ENCODE measurements at places on chromosomes 4 and X.

GRCh38 chrX:31260351-31260750 lies 188.5 kb upstream of the FTHL17 start:
- no peak for DNase-seq

DNA sequence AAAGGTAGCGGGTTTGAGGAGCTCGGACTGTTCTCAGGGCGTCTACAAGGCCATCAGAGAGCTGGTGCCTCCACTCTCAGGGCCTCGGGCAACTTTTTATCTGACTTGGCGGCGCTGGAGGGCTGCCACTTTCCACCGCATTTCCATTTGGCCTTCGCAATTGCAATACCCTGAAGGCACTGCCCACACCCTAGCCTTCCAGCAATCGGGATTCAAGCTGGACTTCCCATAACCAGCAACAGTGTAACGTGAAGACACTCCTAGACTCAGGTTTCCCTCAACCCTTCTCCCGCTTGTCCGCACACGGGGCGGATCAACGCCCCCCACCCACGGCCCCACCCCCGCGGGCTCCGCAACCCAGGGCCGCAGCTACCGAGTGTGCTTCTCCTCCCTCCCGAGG lies 50.2 kb upstream of the BCOR start:
- no peak for DNase-seq

GRCh38 chr4:23861897-23862296 lies 27.9 kb downstream of the PPARGC1A start:
- no peak for DNase-seq

DNA sequence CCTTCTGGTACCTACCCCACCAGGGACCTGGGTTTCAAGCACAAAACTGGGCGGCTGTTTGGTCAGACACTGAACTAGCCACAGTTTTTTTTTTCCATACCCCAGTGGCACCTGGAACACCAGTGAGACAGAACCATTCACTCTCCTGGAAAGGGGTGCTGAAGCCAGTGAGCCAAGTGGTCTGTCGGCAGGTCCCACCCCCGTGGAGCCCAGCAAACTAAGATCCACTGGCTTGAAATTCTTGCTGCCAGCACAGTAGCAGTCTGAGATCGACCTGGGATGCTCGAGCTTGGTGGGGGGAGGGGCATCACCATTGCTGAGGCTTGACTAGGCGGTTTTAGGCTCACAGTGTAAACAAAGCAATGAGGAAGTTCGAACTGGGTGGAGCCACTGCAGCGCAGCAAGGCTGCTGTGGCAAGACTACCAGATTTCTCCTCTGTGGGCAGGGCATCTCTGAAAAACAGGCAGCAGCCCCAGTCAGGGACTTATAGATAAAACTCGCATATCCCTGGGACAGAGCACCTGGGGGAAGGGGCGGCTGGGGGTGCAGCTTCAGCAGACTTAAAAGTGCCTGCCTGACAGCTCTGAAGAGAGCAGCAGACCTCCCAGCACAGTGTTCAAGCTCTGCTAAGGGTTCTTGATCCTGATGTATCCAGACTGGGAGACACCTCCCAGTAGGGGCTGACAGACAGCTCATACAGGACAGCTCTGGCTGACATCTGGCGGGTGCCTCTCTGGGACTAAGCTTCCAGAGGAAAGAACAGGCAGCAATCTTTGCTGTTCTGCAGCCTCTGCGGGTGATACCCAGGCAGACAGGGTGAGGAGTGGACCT lies 223.0 kb downstream of the COX18 start:
- DNase-seq: no peak

DNA sequence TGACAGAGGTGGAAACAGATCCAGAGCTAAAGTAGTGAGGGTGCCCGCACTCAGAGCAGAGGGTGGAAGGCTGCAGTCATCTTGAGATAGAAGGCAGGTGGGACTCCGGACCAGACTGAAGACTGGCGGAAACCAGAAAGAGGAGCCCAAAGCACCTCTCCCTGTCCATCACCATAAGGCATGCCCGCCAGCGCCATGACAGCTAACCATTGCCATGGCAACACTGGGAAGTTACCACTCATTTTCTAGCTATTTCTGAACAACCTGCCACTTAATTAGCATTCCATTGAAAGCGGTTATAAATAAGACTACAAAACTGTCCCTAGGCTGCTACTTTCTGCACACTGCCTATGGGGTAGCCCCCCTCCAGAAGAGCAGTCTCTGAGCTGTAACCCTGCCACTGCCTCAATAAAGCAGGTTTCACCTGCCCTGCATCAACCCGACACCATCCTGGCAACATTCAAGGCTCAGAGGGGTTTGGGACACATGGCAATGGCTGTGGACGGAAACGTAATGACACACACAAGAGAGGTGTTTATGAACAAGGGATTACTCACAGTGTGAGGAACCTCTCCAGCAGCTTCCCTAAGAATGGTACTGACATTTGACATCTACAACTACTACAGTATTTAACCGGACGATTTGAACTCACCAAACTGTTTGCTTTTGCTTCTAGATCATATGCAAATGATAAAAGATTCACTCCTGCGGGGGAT lies 27.8 kb upstream of the FGFBP2 start:
- DNase-seq: no peak

DNA sequence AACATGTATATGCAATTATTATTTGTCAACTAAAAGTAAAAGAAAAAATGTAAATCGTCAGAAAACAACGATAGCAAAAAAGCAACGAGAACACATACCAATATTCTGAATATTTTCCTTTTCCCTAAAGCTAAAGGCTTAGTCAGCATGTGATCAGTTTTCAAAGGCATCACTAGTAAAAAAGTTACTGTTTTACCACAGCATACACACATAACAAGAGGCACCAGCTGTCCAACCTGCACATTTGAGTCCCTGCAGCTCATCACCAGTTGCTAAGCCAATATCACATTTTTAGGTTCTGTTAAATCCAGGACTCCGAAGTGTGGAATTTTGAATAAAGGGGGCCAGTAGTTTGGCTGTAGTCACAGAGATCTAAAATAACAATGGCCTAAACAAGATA lies 203.8 kb downstream of the ADGRA3 start:
- no peak for DNase-seq

GRCh38 chrX:106281383-106281782 lies 113.3 kb downstream of the PWWP3B start:
- DNase-seq: no peak

GRCh38 chr4:138475116-138475515 lies 233.0 kb upstream of the SLC7A11 start:
- DNase-seq: no peak

DNA sequence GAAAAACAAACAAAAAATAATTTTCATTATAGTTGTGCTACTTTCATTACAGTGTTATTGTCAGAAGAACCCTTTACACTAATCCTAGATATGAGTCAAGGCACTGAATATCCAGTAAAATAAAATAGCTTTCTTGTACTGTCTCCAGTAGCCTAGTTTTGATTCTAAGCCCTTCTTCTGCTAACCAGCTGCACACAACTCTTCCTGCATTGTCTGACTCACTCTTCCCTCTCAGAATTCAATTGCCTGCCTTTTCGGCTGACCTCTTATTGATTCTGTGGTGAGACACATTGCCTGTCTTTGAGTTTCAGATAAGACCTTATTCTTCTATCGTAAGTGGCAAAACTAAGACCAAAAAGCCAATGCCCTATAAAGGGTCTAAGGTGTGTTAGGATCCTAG lies 26.7 kb upstream of the PCDH18 start:
- DNase-seq: no peak

- no peak for DNase-seq
These were observed 214.0 kb downstream of the APBB2 start for GRCh38 chr4:41000356-41000755.

DNA sequence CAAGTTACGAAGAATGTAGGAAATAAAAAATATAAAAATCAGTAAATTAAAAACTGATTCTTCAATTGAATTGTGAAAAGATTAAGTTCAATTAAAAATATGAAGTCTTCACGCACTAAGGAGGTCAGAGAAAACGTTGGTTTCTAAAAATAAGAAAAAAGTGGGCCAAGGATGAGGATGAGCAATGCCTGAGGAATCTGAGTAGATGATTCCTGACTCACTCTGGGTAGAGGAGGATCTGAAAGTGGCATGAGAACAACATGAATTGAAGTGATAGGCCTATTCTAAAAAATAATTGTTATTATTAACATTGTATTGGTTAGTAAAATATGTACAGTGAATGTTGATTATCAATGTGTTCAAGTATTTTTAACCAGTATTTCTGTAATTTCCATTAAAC lies 444.2 kb downstream of the GRIA2 start:
- no peak for DNase-seq

Data from stimulated activated CD4-positive, alpha-beta T cell treated with anti-CD3 and anti-CD28 coated beads, Interleukin-2, amount 100 ng/mL, for 24 hours (primary cell).